Cortex of kidney (tissue), 1 donor: ENCODE measurements at places on chromosomes 16 and 17.

GRCh38 chr16:49019081-49019633 is 262.5 kb downstream of the CBLN1 start:
- DNase-seq, result no peak

GRCh38 chr17:45681706-45682105 is 102.4 kb upstream of the CRHR1 start:
- no peak for DNase-seq

DNA sequence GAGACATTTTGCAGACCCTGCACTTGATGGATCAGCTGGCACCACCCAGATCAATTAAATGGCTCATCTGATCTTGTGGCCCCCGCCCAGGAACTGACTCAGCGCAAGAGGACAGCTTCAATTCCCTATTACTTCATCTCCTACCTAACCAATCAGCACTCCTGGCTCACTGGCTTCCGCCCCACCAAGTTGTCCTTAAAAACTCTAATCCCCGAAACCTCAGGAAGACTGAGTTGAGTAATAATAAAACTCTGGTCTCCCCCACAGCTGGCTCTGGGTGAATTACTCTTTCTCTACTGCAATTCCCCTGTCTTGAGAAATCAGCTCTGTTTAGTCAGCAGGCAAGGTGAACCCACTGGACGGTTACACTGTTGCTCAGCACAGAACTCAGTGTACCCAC is 23.6 kb downstream of the SPPL2C start:
- no peak for DNase-seq

DNA sequence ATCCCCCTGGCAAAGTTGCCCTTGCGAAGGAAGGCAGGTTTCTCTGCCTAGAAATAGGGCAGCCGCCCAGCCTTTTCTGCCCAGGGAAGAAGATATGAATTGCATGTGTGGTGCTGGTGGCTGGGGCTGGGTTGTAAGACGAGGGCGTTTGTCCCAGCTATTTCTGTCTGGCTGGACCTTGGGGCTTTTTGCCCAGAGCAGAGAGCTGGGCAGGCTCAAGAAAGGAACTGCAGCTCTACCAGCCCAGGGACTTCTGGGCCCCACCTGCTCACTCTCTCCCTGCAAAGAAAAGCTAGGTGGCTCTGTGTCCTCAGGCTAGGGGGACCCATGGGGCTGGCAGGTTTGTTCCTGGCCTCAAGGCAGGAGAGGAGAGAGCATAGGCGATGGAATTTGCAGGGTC is 586 bp downstream of the CACNG1 start:
- DNase-seq, result no peak

DNA sequence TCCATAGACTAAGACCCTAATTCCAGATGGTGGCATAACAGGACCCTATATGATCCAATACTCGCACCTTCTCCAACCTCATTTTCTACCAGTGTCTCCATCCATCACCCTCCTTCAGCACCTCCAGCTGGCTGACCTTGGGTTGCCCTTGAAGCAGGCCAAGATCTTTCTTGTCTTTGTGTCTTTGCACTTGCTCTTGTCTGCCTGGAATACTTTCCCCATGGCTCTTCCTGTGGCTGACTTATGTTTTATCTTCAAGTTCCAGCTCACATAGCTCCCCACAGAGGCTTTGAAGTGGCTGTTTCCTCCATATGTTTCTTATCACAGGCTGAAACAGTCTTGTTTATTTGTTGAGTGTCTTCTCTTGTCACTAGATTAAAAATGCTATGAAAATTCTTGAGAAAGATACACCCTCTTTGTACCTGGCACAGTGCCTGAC is 29.6 kb upstream of the MMD start:
- DNase-seq, result no peak

DNA sequence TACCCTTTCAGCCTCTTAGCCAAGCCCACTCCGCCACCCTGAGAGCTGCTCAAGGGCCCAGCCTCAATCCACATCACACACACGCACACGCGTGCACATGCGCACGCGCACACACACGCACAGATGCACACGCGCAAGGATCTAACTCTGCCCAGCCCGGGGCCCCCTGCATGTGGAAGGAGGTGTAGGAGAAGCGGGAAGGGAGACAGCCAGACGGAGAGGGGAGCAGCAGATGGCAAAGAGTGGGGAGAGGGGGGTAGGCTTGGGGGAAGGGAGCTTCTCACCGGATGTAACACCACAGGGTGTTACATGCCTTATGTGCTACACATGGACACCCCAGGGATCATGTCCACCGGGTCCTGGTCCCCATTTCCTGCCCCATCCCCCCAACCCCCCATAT is 15.3 kb downstream of the DLG4 start:
- no peak for DNase-seq

DNA sequence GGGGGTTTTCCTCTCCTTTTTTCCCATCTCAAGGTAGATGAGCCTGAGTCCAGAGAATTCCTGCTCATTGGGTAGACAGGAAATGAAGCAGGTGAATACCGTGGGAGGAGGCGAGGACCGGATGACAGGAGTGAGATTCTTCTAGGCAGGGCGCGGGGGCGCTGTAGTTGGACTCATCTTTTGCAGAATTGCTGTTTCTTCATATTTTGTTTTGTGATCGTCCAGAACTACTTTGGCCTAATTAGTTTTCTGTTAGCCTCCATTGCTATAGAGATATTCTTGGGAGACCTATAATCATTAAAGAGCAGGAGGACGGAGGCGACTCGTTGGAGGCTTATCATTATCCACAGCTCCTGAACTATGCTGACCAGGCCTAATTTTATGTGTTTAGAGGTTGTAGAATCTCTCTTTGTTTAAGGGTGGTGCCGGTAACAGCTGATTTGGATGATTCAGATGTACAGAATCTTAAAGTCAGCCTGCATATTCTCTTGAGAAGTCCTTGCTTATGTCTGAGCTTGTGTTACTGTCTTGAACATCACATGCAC is 650 bp downstream of the ATP6V0A1 start:
- DNase-seq, result no peak

DNA sequence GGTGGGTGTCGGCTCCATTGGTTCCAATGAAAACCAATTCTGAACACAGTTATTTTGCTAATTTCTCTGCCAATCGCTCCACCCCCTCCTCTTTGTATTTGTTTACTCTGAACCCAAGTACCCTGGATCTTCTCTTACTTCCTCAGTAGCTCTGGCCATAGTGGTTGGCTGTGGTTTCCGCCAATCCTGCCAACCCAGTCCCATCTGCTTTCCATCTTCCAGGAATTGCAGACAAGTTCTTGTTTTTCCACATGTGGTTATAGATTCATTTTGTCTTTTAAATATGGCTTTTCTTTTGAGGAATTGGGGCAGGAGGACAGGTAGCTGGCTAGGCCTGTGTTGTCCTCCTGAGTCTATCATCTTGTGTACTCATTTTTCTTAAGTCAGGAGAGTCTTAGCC is 92.0 kb downstream of the CYLD start:
- DNase-seq, result no peak

GRCh38 chr17:33120103-33120502 is 128.5 kb downstream of the SPACA3 start:
- DNase-seq, result no peak

DNA sequence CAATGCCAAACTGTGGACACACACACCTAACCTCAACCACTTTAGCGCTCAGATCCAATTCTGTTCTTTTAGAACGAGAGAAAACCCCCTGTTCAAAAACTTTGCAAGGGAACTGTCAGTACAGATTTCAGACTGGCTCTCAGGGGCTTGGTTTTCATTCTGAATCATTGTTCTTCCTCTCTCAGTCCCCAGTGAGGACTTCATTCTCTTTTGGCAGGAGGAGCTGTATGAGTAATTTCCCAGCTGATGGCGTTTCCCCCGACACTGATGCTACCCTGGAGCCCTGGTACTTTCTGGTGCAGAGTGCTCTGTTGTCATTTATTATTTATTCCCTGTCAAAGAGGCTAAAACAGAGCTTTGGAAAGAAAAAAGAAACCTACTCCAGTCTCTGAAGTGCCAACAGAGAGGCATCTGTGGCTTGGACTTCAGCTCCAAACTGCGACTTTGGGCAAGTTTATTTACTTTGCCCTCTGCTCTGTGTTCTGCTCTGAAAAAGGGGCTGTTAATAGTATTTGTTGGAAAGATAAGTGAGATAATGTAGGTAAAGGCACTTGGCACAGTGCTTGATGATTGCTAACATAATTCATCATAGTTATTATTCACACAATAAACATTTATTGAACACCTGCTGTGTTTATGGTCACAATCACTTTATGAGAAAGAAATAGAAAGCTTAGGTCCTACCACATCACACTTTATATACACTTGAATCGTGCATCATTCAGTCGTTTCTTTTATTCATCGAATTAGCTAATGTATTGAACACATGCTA is 28.3 kb downstream of the ETV4 start:
- DNase-seq, result no peak

DNA sequence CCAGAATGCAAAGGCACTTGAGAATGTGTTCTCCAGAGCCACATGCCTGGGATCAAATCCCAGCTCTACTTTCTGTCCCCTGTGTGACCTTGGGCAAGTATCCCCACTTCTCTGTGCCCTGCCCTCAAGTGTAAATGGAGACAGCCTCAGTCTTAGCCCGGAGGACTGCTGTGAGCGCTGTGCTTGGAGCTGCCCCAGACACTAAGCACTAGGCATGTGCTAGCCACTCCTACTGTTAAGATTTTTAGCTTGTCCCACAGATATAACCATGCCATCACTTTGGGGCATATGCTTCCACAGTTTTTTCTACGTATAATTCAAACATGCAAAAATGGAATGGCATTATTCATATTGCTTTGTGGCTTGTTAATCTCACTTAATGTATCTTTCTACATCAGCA is 29.4 kb downstream of the TMEM11 start:
- no peak for DNase-seq

DNA sequence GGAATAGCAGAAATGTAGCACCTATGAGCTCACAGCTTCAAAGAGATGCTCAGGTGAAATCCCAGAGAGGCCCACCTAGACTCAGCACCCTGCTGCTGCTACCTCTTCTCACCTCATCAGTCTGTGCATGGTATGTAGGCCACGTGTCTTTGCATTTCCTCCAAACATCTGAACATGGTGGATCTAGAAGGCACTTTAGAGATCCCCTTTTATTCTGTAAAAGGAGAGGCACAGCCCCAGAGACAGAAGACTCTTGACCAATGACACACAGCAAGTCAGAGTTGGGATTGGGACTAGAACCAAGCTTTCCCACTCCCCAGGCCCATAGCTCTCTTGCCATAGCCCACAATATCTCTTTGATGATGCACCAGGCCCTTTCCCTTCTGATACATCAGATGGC is 19.4 kb upstream of the NKD1 start:
- DNase-seq, result no peak

GRCh38 chr17:67503184-67503583 is 126.1 kb downstream of the PITPNC1 start:
- DNase-seq, result no peak

GRCh38 chr17:347309-347899 is 5.2 kb downstream of the RPH3AL start:
- DNase-seq, result no peak

DNA sequence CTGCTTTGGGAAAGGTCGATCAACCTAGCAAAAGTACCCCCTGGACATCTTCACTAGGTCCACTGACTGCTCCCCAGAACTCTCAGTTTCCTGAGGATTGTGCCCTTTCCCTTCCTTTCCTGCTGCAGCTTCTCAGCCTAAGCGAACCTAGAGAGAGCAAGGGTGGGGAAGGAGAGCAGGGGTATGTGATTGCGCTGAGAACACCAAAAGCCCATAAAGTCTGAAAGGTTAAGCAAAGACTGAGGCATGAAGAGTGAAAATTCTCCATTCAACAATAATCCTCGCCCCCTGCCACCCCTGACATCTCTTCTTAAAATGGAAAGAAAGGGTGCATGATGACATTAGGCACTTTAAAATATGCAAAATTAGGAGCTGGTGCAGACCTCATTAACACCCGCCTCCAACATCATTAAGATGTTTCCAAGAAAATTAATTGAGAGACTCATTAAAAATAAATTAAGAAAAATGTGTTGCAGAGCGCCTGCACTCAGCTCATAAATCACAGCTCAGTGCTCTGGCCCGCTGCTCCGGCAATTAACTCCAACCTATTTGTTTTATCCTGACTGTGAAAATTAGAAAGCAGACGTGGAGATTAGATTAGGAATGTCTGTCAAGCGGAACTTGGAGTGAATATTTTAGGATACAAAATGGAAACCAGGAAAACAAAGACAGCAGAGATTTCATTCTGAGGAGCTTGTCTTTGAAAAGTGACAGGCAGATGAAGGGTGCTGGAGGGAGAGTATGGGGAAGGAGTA is 49.1 kb upstream of the PMFBP1 start:
- DNase-seq, result no peak

DNA sequence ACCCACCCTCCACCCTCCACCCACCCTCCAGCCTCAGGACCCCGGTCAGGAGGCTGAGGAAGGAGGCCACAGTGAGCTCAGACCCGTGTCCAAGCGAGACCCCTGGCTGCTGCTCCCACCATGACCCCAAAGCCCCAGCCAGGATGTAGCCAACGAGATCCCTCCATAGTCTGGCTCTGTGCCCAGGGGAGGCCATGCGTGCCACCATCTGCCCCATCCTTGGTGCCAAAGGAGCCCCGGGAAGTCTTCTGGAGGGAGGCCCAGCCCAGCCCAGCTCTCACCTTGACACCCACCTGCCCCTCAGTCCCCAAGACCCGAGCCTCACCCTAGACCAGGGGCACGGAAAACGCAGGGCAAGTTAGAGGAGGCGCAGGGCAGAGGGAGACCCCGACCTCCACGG is 34.2 kb downstream of the PIEZO1 start:
- DNase-seq, result no peak

- DNase-seq, result no peak
Observed at GRCh38 chr16:25155553-25156460, 44.3 kb downstream of the LCMT1 start.

DNA sequence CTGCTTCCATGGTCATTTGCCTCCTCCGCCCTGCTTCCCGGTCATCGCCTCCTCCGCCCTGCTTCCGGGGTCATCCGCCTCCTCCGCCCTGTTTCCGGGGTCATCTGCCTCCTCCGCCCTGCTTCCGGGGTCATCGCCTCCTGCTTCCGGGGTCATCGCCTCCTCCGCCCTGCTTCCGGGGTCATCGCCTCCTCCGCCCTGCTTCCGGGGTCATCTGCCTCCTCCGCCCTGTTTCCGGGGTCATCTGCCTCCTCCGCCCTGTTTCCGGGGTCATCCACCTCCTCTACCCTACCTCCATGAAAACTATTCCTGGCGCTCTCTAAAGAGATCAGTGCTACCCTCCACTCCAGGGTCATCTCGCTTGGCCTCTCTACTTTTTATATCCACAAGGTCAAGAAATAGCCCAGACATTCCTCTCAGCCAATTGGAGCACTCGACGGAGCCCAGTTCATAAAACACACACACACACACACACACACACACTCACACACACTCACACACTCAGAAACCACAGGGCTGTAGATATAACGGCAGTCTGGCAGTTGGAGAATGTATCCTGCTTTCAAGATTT is 44.8 kb downstream of the TRARG1 start:
- DNase-seq, result no peak

DNA sequence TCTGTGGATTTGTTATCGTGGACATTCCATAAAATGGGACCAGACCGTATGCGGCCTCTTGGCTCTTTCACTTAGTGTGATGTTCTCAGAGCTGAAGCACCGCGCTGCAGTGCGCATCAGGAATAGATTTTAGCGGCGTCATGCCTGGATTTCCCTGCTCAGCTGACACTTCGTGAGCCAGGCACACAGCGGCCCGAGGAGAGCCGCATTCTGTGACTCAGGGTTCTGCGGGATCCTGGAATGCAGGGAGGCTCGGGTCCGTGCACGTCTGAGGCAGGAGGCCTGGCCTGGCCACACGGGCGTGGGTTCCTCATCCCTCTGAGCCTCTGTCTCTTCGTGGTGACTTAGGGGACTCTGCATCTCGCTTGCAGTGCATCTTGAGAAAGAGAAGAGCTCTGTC is 13.4 kb downstream of the CBFA2T3 start:
- no peak for DNase-seq

- DNase-seq, result no peak
Observed at GRCh38 chr16:52227851-52228250, 319.1 kb downstream of the TOX3 start.

GRCh38 chr17:40547079-40547784 is 18.0 kb downstream of the CCR7 start:
- no peak for DNase-seq
